ENCODE measurements at places on chromosomes 16 and 17. TPM values are rescaled to one million over a fixed set of nuclear protein-coding genes. Genes with fewer than 3 reads are reported as not detected.

- DNase-seq: peak; percentile 47
Observed at GRCh38 chr17:57499648-57500049, 243.3 kb downstream of the MSI2 start.

- peak; percentile 42 for DNase-seq
Observed at GRCh38 chr16:88815901-88816589, 4.3 kb upstream of the APRT start.

PAM16 gene
- 46.8 TPM for total RNA-seq

NTN3 gene
- total RNA-seq: not detected
